ENCODE measurements at places on chromosomes 4 and X.

DNA sequence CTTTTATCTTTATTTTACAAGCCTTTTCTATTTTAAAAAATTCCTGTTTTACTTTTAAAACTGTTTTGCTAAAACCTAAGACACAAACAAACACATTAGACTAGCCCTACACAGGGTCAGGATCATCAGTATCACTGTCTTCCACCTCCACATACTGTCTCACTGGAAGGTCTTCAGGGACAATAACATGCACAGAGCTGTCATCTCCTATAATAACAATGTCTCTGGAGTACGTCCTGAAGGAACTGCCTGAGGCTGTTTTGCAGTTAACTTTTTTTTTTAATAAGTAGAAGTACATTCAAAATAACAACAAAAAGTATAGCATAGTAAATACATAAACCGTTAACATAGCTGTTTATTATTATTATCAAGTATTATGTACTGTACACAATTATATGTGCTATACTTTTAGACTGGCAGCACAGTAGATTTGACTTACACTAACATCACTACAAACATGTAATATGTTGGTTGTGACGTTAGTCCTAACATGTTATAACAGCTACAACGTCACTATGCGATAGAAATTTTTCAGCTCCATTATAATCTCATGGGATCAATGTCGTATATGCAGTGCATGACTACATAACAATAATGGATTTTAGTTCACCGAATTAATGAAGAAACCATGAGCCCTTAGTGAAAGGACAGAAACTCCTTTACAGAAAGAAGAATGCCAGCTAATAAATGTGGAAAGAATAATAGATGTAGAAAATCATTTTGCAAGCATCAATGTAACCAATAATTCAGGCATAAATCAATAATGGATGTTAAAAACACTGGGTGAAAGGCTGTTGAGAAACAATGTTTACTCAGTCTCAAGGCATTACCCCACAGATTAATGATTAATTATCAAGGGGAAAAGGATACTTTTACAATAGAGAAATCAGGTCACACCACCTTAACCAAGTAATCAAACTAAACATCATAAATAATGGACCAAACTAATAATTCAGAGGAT lies 49.2 kb downstream of the FBXW7 start:
- no peaks in the 10 kb centered on the region for H3K36me3 ChIP-seq
- H3K27me3 ChIP-seq, result no peaks in the 10 kb centered on the region
- H3K4me1 ChIP-seq, result no peaks in the 10 kb centered on the region
- H3K4me3 ChIP-seq, result no peak overlapping the region

DNA sequence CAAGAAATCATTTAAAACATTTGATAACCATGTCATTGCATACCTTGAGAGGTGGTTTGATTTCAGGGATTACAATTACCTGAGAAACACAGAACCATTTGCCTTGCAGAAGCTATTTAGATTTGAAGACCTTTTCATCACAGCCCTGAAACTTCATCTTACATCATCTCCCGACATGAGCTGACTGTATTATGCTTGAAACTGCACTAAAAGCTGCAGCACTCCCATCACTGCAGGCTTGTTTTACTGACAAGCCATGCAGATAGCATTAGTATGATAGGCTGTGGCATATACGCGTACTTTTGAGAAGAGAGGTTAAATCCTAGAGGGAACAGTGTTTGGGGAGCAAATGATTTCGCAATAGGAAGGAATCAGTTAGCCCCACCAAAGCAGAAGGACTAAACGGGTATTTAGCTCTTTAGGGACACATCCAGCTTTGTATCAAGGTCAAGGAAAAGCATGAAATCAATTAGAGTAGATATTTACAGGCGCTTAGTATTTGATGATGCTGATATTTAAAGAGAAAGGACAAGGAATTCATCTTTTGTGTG lies 133.2 kb upstream of the DIAPH2 start:
- no peaks in the 10 kb centered on the region for H3K27me3 ChIP-seq
- DNase-seq, result no peak
- no peak overlapping the region for H3K4me3 ChIP-seq
- H3K4me1 ChIP-seq, result no peaks in the 10 kb centered on the region

GRCh38 chr4:147822128-147822527 lies 90.2 kb downstream of the ARHGAP10 start:
- no peak overlapping the region for H3K27ac ChIP-seq
- H3K27me3 ChIP-seq, result no peaks in the 10 kb centered on the region
- H3K4me3 ChIP-seq, result no peak overlapping the region
- peak; percentile 37 for DNase-seq

DNA sequence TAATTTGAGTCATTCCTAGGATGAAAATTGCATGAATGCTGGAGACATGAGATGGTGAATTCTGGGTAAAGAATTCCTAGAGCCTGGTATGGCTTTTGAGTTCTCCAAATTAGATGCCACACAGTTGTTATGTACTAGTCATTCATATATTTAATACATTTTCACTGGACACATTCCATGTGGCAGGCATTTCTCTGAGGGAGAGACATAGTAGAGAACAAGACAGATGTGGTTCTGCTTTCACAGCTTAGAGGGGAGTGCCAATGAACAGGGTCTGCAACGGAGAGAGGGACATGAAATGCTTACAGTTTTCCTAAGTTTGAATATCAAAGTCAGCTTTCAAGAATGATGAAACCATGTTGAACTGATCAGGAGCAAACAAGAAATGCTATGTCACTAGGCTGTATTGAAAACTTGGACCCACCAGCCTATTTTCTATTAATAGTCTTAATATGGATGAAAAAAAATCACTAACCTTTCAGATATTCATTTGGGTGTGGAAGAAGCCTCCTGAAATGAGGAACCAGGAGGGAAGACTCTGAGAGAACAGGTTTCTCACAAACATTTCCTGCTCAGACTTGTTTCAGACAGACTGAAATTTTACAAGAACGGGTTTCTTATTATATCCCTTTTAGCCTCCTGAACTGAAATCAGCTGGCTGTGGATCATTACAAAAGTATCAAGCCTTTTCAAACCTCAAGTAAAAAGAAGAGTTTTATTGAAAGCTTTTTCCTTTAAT lies 276.0 kb upstream of the TET2 start:
- H3K27me3 ChIP-seq, result no peaks in the 10 kb centered on the region
- no peak overlapping the region for H3K27ac ChIP-seq
- no peak for DNase-seq
- H3K4me1 ChIP-seq, result no peaks in the 10 kb centered on the region
- H3K36me3 ChIP-seq, result no peaks in the 10 kb centered on the region

- no peaks in the 10 kb centered on the region for H3K27me3 ChIP-seq
- DNase-seq, result peak; percentile 49
- no peaks in the 10 kb centered on the region for H3K36me3 ChIP-seq
- H3K4me3 ChIP-seq, result no peak overlapping the region
Measured at GRCh38 chr4:129384974-129385373, 289.0 kb downstream of the C4orf33 start.

DNA sequence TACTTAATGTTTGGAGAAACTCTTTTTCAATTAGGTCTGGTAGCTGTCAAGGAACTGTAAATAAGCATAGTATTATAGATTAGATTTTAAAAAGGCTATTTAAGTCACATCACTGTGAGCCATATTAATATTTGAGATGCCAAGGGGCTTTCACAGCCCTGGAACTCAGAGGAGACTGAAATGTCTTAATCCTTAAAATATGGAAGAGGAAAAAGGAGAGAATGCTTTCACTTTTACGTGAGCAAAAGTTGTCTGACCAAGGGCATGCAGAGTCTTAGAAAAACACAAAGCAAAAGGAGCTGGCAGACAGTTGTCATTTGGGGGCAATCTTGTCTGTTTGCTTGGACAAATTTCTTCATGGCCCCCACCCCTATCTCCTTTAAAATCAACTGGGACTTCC lies 253.2 kb upstream of the IGFBP7 start:
- H3K4me3 ChIP-seq, result no peak overlapping the region
- DNase-seq, result no peak
- no peaks in the 10 kb centered on the region for H3K36me3 ChIP-seq
- no peak overlapping the region for H3K27ac ChIP-seq
- no peaks in the 10 kb centered on the region for H3K27me3 ChIP-seq

DNA sequence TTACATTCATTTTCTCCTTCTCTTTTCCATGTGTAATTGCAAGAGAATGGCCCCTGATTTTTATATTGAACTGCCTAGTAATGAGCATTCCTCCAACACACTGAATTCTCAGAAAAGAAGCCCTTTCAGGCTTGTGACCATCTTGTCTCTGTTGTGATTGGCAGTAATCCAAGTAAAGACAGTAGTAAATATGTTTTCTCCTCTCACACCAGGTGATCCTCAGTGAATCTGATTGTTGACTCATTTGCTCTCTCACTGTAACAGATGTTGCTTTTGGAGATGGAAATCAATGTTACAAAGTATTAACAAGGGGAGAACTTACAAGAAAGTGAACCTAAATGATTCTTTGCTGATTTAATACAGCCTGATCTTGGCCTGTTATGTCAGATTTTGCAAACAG lies 271.0 kb downstream of the AFF2 start:
- no peaks in the 10 kb centered on the region for H3K36me3 ChIP-seq
- H3K27ac ChIP-seq, result no peak overlapping the region
- no peaks in the 10 kb centered on the region for H3K27me3 ChIP-seq
- no peak overlapping the region for H3K4me3 ChIP-seq

GRCh38 chr4:150385606-150386005 lies 196.3 kb upstream of the MAB21L2 start:
- H3K27ac ChIP-seq, result no peak overlapping the region
- no peaks in the 10 kb centered on the region for H3K36me3 ChIP-seq
- H3K4me1 ChIP-seq, result no peaks in the 10 kb centered on the region
- peak; percentile 34 for DNase-seq
- no peaks in the 10 kb centered on the region for H3K27me3 ChIP-seq

DNA sequence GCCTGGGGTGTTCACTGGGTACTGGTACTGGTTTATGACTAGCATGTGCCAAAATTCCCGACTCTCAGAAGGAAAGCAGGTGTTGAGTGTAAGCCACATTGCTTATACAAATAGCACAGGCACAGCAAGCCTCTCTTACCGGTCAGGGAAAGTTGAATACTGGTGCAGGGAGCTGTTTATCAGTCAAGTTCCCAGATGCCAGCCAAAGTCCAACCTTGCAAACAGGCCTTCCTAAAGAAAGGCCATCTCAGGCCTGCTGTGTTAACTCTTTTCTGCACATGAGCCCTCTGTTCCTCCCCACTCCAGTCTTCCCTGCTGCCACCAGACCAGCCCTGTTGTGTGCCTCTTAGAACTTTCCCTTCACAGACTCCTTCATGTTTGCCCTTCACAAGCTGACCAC lies 34.2 kb downstream of the PKD2 start:
- no peak overlapping the region for H3K27ac ChIP-seq
- no peak for DNase-seq
- H3K4me1 ChIP-seq, result peaks cover 9% of the 10 kb centered on the region

DNA sequence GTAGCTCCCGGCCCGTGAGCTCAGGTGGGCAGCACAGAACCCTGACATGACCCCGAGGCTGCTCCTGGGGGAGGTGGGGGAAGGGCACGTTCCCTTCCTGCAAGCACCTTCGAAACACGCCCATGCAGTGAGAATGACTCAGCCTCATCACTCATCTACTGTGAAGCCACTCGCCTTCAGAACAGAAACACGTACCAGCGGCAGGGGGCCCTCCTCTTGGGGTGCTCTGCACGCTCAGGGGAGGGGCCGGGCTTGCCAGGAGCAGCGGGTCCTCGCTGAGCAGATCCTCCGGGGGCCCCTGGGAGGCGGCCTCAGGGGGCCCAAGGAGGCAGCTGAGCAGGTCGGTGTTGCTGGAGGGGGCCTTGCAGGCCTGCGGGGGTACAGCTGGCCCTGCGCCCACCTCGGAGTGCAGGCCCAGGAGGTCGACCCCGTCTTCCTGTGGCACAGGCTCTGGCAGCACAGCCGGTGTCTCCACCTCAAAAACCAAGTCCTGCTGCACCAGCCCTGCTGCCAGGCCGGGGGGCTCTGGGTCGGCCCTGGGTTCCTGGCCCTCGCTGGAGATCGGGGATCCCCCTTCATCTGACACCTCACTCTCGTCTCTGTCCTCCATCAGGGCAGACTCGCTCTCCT lies 40.9 kb upstream of the CPLX1 start:
- H3K27ac ChIP-seq, result no peak overlapping the region
- no peaks in the 10 kb centered on the region for H3K4me1 ChIP-seq
- H3K27me3 ChIP-seq, result no peaks in the 10 kb centered on the region
- H3K4me3 ChIP-seq, result no peak overlapping the region
- no peak for DNase-seq
- no peaks in the 10 kb centered on the region for H3K36me3 ChIP-seq

GRCh38 chr4:1998296-1998695 lies 10.5 kb downstream of the NELFA start:
- H3K27ac ChIP-seq, result no peak overlapping the region
- DNase-seq, result no peak
- no peak overlapping the region for H3K4me3 ChIP-seq
- H3K4me1 ChIP-seq, result no peaks in the 10 kb centered on the region

GRCh38 chr4:31068257-31069075 lies 348.3 kb downstream of the PCDH7 start:
- no peaks in the 10 kb centered on the region for H3K27me3 ChIP-seq
- H3K4me1 ChIP-seq, result peaks cover 5% of the 10 kb centered on the region
- DNase-seq, result peak; percentile 50
- H3K36me3 ChIP-seq, result no peaks in the 10 kb centered on the region
- peak overlapping the region; percentile 22 for H3K27ac ChIP-seq

DNA sequence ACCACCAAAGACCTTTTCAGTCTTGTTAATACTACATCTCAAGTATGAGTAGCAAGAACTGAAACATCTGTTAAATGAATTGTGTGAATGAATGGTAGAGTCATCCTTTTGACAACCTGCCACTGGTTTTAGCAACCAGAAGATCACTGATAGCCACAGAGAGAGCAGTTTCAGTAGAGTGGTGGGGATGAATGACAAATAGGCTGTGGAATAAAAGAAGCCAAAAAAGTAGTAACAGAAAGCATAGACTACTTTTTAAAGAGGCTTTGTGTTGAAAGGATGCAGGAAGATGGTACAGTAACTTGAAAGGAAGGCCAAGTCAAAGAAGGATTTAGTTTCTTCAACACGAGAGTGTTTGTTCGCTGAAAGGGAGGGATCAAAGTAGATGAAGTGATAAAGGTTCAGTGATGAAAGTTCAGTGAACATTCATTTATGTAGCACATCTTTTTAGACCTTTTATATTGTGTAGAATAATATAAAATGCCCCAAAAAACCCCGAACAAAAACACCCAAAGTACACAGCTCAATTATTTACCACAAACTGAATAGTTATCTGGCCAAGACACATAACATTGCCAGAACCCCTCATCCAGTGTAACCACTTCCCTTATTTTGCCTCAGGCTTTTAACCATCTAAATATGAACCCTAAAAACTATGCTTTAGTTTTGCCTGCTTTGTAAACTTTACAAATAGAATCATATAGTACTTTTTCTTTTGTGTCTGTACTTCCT lies 40.1 kb upstream of the EIF1AX start:
- H3K4me3 ChIP-seq, result no peak overlapping the region
- H3K27me3 ChIP-seq, result no peaks in the 10 kb centered on the region
- H3K36me3 ChIP-seq, result no peaks in the 10 kb centered on the region

DNA sequence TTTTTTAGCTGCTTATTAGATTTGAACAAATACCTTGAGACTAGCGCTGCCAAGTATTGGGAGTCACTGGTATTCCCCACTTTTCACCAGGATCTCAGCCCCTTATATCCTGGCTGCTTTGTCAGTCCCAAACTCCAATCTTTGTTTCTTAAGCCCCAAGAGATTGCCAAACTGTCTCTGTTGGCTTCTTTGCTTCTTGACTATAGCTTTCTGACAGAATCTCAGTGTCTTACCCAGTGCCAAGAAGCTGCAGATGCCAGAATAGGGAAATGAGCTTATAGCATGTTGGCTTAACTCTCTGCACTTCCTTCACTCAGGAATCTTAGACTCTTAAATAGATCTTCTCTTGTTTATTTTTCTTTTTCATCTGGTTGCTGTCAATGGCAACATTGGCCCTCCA lies 297.5 kb upstream of the DCAF8L1 start:
- peaks cover 4% of the 10 kb centered on the region for H3K4me1 ChIP-seq
- no peak overlapping the region for H3K27ac ChIP-seq
- DNase-seq, result peak; percentile 7
- no peaks in the 10 kb centered on the region for H3K27me3 ChIP-seq
- no peaks in the 10 kb centered on the region for H3K36me3 ChIP-seq

Measured in endothelial cell of umbilical vein (primary cell).